ENCODE measurements at places on chromosomes 4 and X. TPM values are rescaled to one million over a fixed set of nuclear protein-coding genes. Genes with fewer than 3 reads are reported as not detected.

DNA sequence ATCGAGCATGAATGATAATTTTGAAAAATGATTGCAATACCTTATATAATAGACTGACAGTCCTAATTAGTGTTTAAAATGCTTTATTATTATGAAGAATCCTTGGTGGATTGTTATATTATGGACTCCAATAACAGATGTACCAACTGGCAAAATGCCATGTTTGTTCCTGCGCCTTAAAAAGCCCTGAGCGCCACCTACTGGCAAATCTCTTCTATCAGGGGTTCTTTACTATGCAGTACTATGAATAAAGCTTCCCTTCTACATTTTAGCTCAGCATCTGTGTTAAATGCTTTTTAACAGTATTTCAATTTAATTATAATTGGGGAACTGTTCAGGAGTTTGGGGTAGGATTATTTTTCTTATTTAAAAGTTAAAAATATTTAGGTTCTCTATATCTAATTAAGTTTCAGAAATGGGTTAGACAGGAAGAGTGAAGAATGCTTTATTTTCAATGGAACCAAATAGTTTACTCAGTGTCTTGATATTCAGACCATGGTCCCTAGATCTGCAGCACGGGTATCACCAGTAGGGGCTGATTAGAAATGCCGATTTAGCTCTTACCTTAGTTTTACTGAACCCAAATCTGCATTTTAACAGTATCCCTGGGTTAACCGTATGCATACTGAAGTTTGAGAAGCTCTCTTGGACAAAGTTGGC lies 20.0 kb downstream of the CFAP97 start:
- DNase-seq: peak; percentile 92

- peak; percentile 12 for DNase-seq
These were observed 113.4 kb downstream of the SCLT1 start for GRCh38 chr4:128979934-128980333.

GRCh38 chrX:38824176-38824575 lies 22.9 kb downstream of the MID1IP1 start:
- DNase-seq: no peak

- no peak for DNase-seq
These were observed 40.4 kb upstream of the INTS6L start for GRCh38 chrX:135480076-135480475.

- DNase-seq: no peak
These were observed 61.6 kb downstream of the MAD2L1 start for GRCh38 chr4:120005076-120005475.

- DNase-seq: no peak
These were observed 51.7 kb upstream of the CLNK start for GRCh38 chr4:10736266-10736665.

- DNase-seq: no peak
These were observed 37.6 kb downstream of the PGRMC2 start for GRCh38 chr4:128249787-128250668.

DNA sequence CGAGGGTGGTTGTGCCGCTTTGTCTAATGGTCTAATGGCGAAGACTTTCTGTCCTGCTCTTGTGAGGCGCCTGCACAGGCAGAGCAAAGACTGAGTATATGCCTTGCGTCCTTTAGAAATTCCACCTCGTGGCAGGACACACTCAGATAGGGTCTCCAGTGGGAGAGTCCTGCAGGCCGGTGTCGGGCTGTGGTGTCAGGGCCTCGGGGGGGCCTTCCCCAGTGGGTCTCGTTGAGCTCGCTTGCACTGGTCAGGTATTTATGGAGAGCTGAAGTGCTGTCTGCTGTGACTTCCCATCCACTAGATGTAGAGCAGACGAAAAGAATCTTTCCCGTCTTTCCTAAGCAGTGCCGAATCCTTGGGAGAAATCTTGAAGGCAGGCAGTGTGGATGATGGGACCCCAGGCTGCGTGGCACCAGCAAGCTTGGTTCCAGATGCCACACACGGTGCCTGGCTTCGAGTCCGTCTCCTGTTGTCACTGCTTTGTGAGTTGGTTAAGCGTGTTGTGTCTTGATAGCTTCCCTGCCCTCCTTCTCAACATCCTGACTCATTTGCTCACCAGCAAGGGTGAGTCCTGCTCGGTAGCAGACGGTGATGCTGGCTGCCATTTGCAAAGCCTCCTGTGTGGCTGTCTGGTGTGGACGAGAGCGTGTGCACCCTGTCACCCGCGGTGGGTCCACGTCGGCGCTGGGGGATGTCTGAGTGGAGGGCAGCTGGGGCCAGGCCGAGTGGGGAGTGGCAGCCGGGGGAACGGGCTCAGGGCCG lies 20.5 kb downstream of the MAEA start:
- DNase-seq: no peak

GRCh38 chr4:185263419-185263818 lies 54.0 kb downstream of the SNX25 start:
- DNase-seq: no peak

DNA sequence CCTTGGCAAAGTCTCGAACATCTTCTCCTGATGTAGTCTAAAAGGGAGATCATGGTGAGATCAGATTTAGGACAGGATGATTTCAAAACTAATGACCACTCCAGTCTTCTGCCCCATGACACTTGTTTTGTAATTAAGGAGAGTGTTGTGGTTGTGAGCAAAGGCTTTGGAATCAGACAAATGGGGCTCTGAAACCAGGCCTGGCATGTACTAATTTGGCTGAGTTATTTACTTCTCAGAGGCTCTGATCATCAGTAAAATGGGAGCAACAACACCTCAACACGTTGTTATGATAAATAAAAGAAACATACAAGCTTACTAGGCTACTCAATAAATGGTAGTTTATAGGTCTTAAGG lies 106.9 kb upstream of the FTHL17 start:
- no peak for DNase-seq

DNA sequence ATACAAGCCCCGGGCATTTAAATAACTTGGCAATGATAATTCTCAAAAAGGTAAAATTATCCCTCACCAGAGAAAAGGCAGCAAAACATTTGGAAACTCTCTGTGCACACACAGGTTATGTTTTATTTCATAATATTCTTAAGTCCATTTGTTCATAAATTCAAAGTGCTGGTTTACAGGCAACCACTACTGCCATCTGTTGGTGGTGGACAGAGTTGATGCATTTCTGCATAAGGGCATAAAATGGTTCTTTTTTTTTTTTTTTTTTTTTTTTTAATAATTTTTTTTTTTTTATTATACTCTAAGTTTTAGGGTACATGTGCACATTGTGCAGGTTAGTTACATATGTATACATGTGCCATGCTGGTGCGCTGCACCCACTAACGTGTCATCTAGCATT lies 31.5 kb upstream of the IL21 start:
- DNase-seq: no peak

- no peak for DNase-seq
These were observed 276.7 kb downstream of the GBA3 start for GRCh38 chr4:22969287-22969896.

- no peak for DNase-seq
These were observed 188.0 kb upstream of the PGRMC2 start for GRCh38 chr4:128475597-128475996.

DNA sequence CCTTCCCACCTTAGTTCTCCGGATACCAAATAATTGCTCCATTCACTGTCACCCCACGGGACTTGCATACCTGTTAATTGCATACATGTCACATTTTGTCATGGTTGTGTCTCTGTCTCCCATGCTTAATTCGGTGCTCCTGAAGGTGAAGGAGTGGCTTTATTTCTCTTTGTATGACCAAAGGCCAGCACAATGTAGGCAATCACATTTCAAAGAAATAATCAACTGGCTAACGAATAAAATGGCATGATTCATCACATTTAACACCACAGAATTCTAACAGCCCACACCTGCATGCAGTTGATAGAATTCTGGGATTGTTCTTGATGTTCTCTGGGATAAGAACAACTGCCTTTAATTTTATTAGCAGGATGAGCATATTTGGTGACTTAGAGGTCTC lies 59.3 kb downstream of the ATXN3L start:
- DNase-seq: no peak

GRCh38 chrX:11770320-11770719 lies 12.3 kb downstream of the MSL3 start:
- peak; percentile 45 for DNase-seq

DNA sequence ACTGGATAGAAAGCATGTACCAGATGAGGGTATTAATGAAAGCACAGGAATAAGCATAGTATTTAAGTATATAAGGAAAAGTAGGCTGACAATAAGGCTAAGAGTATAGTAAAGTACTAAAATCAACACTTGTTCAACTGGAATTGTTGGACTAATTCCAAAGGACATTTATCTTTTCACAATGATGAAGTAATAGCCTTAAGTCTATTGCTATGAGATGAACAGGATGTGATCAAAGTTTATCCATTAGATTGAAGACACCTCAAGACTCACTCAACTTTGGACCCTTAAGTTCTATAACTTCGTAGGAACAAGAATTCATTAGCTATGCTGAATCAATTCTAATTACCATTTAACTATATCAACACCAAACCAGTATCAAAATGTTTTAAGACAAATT lies 7.6 kb downstream of the MAD2L1 start:
- DNase-seq: no peak

GRCh38 chrX:153481043-153481442 lies 10.7 kb upstream of the HAUS7 start:
- DNase-seq: no peak

DNA sequence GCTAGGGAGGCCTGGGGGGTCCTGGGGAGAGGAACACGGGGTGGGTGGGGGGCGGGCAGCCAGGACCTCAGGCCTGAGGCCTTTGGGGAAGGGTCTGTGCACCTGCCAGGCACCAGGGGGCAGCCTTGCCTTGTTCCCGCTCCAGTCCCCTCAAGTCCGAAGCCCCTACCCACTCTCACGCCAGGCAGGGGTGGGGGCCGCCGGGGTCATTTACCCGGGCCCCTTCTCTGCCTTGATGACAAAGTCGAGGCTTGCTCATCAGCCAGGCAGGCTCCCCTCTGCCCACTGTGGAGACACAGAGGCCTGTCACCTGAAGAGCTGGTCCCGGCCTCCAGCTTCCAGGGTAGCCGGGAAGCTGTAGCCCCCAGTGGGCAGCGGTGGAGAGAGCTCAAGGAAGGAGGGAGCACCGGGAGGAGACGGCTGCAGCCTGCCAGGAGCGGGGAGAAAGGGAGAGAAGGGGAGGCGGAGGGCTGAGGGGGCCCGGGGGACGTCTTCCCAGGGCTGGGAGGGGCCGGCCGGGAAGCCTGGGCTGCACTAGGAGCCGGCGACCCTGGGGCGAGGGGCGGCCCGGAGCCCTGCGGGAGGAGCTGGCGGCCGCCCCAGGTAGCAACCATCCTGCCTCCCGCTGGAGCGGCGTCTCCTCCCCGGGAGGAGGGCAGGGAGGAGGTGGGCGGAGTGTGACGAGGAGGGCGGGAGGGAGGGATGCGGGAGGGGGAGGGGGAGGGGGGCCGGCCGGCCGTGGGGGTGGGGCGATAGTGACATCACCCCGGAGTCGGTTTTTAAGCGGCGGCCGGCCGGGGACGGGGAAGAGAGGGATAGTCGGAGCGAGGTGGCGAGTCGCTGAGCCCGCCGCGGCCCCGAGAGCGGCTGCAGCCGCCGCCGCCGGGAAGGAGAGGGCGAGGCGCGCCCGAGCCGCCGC lies at the start of gene SLC6A8:
Gene SLC6A8, plus strand, starts transcription at position 806 of the 919 bp plus-strand sequence. CDS start 649 bp downstream, outside the sequence.
- DNase-seq: peak; percentile 85

GRCh38 chr4:43882470-43882869 lies 566.1 kb downstream of the KCTD8 start:
- no peak for DNase-seq

- DNase-seq: no peak
These were observed 60.1 kb upstream of the SORCS2 start for GRCh38 chr4:7132249-7132648.

DNA sequence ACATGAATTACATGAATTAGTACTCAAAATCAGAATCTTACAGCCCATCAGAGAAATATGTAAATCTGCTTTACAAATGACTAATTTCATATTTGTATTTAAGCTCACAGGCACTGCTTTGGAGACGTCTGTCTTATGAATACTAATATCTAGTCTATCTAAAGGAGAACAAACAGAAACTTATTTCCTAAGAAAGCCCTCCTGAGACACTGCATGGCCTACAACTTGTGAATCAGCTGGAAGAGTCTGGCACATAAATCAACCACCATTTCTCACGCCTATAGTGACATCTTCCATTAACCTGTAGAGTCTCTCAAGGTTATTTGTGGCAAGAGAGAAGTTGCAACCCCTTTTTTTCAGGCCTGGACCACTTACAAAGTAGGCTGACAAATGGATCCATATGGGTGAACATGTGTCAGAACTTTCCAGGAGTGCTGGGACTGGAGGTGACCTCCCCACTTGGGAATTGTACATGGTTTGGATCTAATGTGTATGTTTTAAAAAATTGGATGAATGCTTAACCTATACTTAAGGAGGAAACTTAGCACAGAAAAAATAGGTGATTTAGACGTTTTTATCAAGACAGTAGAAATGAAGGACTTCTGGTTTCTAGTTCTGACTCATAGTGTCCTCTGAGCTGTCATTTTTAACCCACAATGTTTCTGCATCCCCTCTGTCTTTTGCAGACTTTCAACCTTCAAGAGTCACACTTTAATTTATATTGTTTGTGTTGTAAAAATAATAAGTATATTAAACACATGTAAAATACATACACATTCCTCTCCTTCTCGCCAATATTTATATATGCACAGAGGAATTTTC lies 83.2 kb upstream of the ARHGAP24 start:
- no peak for DNase-seq

DNA sequence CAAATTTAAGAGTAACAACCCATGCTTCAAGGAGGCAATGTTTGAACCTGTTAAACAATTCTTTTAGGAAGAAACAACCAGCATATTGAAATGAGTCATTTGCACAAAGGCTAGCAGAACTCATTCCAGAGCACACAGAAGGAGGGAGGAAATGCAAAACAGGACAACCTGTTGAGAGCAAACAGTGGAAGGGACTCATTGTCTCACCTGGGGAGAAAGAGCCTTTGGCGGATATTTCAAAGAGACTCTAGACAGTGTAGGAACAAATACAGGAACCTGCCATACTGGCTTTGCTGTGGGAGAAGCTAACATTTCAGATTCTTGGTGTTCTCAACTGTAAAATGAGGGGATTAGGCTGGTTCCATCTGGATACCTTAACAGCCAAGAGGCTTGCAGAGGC lies 14.8 kb upstream of the RASGEF1B start:
- no peak for DNase-seq

DNA sequence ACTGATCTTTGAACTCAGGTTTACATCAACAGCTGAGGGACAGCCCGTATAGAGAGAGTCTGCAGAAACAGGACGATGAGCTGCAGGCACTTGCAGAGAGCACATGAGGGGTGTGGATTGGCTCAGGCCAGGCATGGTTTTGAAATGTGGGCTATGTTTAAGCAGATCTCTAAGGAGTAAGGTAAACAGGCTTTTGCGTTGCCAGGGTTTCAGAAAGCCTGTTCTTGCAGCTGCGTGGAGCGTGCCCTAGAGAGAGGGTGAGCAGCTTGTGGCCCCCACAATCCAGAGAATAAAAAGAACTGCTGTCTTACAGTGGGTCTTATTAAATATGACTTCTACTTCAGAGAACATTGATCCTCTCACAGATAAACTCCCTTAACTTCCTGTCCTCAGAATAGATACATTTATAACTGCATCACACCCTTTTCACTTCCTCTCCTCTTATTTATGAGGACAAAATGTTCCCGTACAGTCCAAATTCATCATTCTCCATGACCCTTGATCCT lies 64.1 kb downstream of the TMA16 start:
- DNase-seq: no peak

Gene STATH
- polyA plus RNA-seq: not detected

Gene LDB2
- polyA plus RNA-seq: 13.2 TPM

Gene CYLC1
- polyA plus RNA-seq: not detected

Gene CD40LG
- polyA plus RNA-seq: not detected

Gene TMEM150C
- polyA plus RNA-seq: 23.1 TPM

Gene VEGFD
- not detected for polyA plus RNA-seq

Gene F8A2
- not detected for polyA plus RNA-seq

Gene GAGE12E
- not detected for polyA plus RNA-seq

Gene ZFP42
- not detected for polyA plus RNA-seq
